Femur (tissue), 1 donor: ENCODE measurements at places on chromosomes 7 and 10.

GRCh38 chr7:117780832-117781231 is 92.4 kb downstream of the CTTNBP2 start:
- no peak for DNase-seq

DNA sequence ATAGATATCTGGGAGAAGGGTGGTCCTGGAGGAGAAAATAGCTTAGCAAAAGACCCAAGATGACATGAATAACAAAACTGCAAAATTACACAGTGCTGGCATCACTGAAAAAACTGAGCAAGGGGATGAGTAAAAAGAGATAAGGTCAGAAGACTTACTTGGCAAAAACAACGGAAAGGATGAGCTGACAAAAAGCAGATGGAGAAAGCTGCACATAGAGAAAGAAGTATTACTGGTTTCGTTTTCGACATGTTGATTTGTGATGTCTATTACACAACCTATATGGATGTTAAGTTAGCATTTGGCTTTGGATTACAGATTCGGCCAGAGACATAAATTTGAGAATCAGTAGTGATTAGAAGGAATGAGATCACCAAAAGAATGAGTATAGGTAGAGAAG is 132.1 kb downstream of the MACC1 start:
- no peak for DNase-seq

GRCh38 chr10:82890573-82890972 is 1015.6 kb downstream of the NRG3 start:
- no peak for DNase-seq

GRCh38 chr10:88198023-88198422 is 334.6 kb downstream of the PTEN start:
- DNase-seq = no peak

DNA sequence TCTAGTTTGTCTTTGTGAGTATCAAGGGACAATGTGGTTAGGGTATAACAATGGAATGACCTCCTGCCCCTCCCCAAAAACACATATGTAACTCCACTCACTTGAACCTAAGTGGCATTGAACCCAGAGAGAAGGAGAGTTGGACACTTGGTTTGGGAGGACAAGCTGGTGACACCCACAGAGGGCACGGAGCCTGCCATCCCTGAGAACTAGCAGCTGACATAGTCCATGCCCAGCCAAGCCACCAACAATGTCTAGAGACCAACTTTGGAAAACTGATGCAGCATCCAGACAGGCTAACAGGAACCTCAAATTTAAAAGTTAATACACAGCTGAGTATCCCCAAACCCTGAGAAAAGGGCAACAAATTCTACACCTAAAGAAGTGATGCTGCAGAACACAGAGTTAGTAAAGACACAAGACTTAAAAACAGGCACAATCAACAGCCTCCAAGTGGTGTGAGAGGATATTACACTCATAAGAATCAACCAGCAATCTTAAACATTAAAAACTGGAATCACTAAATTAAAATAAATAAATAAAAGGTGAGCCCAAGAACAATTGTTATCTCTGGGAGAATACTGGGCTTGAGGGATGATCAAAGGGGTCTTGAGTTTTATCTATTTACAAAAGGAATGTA is 27.2 kb downstream of the NUDCD3 start:
- DNase-seq = no peak

DNA sequence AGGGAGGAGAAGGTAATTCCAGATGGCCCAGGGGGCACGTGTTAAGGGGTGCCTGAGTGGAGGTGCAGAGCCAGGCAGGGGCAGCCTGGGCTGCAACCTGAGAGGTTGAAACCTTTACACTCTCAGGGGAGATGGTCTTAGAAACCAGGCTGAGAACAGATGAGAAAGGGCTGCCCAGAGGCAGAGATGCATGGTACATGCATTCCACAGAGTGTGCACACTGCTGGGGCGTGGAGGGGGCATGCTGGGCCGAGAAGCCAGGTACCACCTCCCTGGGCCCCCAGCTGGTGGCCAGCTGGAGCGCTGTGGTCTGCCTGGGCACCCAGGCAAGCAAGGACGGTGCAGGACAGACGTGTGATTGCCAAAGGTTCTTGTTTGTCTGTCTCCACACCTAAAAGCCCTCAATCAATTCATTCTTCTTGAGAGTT is 14.1 kb upstream of the CSGALNACT2 start:
- DNase-seq = peak; percentile 4

- DNase-seq = no peak
These were observed 168.4 kb downstream of the SORCS3 start for GRCh38 chr10:104809288-104810090.

GRCh38 chr10:75395066-75395931 is 6.3 kb downstream of the ZNF503 start:
- DNase-seq = peak; percentile 72

DNA sequence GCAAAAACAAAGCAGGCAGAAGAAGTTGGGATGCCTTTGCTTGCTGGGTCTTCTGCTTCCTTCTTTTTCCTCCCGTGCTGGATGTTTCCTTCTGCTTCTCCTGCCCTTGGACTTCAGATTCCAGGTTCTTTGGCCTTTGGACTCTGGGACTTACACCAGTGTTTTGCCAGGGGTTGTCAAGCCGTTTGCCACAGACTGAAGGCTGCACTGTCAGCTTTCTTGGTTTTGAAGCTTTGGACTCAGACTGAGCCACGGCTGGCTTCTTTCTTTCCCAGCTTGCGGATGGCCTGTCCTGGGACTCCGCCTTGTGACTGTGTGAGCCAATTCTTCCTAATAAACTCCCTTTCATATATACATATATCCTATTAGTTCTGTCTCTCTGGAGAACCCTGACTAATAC is 11.3 kb upstream of the LCOR start:
- DNase-seq = no peak

- no peak for DNase-seq
These were observed 37.3 kb downstream of the NRCAM start for GRCh38 chr7:108418946-108419345.

- no peak for DNase-seq
These were observed 846.2 kb upstream of the POM121L12 start for GRCh38 chr7:52189153-52189778.

GRCh38 chr7:139675127-139676125 is 102.4 kb downstream of the HIPK2 start:
- DNase-seq = no peak

GRCh38 chr10:130242513-130242912 is 106.3 kb downstream of the GLRX3 start:
- DNase-seq = no peak
